ENCODE measurements at places on chromosomes 16 and 17.

DNA sequence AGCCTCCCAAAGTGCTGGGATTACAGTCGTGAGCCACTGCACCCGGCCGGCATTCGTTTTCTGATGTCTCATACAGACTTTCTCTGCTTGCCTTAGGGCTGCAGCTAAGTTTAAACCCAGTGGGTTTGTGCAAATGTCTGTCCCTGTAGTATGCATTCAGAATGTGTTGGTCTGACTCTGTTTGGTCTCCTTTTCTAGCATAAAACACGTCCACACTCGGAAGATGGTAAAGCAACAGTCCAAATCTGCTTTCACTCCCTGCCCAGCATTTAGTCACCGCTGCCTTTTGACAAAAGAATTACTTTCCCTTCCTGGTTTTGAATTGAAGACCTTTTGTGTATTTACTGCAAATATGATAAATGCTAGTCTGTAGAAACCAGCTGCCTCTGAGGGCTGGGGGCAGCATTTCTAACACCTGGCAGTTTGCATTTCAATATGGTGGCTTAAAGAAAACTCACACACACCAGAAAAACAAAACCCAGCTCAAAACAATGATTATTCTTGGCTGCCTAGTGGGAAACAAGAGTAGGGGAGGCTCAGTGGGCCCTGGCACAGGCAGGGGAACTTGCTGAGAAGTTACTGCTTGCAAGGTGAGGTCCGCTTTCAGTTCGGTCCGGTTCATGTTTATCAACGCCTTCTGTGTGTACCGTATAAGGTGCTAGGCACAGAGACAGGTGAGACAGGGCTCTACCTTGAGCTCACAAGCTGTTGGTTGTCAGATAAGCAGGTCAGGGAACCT, 56.9 kb downstream of the MSI2 start:
- DNase-seq, result no peak

GRCh38 chr17:44235583-44235936, 16.1 kb upstream of the UBTF start:
- DNase-seq, result no peak

DNA sequence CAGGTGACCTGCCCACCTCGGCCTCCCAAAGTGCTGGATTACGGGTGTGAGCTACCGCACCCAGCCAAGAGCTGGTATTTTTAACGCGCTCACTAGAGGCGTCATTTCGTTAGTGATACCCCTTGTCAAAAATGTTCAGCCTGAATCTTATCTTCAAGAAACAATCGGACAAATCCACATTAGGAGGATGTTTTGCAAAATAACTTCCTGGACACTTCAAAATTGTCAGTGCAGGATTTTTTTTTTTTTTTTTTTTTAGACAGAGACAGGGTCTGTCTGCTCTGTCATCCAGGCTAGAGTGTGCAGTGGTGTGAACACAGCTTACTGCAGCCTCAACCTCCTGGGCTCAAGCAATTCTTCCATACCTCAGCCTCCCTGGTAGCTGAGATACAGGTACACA, 63.0 kb downstream of the RMI2 start:
- peak; percentile 18 for DNase-seq

- no peak for DNase-seq
These were observed 67.8 kb downstream of the C16orf78 start for GRCh38 chr16:49441366-49441780.

- no peak for DNase-seq
These were observed 4.2 kb downstream of the CES1 start for GRCh38 chr16:55828680-55829079.

DNA sequence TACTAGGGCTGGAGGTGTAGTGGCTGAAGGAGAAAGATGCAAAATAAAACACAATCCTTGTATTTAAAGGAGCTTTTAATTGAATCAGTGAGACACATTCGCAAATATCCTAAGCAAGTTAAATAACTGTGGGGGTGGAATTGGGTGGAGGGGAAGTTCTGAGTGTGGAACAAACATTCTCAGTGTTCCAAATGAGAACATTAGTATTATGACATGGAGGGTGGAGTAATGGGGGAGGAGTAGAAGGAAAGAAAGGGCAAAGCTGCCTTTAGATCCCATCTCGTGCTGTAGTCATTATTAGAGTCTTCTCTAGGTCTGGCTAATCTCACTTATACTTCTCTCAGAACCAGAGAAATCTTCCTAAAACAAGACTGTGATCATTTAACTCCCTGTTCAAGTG, 169.7 kb downstream of the ANKFN1 start:
- no peak for DNase-seq

- DNase-seq, result peak; percentile 38
These were observed 6.0 kb upstream of the TPPP3 start for GRCh38 chr16:67399218-67399733.

GRCh38 chr17:64401941-64402340, 11.3 kb upstream of the PECAM1 start:
- no peak for DNase-seq

GRCh38 chr17:56597495-56597990, 4.0 kb downstream of the NOG start:
- no peak for DNase-seq

DNA sequence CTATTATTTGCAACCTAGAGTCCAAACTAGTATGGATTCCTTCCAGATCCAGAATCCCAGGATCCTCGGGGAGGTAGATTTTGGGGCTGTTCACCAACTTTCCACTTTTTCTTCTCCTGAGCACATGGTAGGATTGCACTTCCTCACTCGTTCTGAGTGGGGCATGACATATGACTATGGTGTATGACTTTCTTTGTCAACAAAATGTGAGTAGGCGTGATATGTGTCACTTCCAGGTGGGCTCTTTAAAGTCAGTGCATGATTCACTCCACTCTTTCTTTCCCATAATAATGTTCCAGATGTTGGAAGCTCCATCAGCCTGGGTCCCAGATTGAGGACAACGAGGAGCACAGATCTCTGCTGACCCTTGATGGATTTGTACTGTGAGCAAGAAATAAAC, 21.5 kb downstream of the IRX5 start:
- DNase-seq, result no peak

DNA sequence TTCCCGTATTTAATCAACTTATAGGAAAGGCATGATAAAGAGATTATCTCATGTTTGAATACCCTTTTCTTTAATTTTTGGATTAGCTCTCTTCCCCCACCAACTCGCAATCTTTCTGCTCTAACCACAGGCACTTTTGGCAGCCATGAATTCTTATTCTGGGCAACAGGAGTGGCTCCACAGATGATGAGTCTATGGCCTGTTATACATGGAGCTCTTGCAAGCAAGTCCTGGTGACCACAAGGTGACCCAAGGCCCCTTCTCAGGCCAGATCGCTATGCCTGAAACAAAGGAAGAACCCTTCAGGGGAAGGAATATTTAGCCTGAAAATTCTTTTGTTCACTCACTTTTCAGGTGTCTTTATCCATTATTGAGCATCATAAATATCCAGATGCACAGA, 10.8 kb upstream of the ZNF267 start:
- DNase-seq, result no peak

GRCh38 chr17:80781211-80781610, 210.4 kb upstream of the CHMP6 start:
- DNase-seq, result no peak

- no peak for DNase-seq
These were observed 11.9 kb downstream of the CTRL start for GRCh38 chr16:67919622-67920221.

- peak; percentile 18 for DNase-seq
These were observed 553.2 kb downstream of the MAF start for GRCh38 chr16:79047337-79047736.

Data from hematopoietic multipotent progenitor cell treated with erythropoietin and hydrocortisone succinate and interleukin-3 and kit ligand, for 8 days (in vitro differentiated cells).